ENCODE measurements at places on chromosomes 3 and 15.
A peak's percentile ranks its signal among the peaks of the same experiment; 100 is the strongest.

DNA sequence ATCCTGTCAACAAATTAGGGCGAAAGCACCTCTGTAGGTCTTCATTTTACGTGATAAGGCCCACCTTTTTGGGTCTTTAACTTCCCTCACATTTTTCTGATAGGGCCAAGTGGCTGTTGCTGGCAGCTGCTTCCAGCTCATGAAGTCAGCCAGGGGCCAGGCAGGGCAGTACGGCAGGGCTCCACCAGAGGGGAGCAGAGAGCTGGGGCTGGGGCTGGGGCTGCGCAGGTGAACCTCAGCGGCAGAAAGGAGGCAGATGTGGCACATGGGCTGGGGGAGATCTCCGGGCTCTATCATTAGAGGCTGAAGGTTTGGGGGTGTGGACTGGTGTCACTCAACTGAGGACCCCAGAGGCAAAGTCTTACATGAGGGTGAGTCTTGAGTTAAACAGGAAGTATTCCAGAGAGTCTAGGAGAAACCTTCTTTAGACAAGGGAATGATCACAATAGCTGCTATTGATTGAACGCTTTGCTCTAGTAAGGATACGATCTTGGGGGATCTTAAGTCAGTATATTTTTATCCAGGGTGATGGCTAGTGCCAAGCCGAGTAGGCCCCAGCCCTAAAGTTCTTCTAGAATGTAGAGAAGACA, 62.8 kb upstream of the MEX3B start:
- no peak for DNase-seq

- no peak for DNase-seq
These were observed 44.3 kb downstream of the RAB6B start for GRCh38 chr3:133851266-133851906.

DNA sequence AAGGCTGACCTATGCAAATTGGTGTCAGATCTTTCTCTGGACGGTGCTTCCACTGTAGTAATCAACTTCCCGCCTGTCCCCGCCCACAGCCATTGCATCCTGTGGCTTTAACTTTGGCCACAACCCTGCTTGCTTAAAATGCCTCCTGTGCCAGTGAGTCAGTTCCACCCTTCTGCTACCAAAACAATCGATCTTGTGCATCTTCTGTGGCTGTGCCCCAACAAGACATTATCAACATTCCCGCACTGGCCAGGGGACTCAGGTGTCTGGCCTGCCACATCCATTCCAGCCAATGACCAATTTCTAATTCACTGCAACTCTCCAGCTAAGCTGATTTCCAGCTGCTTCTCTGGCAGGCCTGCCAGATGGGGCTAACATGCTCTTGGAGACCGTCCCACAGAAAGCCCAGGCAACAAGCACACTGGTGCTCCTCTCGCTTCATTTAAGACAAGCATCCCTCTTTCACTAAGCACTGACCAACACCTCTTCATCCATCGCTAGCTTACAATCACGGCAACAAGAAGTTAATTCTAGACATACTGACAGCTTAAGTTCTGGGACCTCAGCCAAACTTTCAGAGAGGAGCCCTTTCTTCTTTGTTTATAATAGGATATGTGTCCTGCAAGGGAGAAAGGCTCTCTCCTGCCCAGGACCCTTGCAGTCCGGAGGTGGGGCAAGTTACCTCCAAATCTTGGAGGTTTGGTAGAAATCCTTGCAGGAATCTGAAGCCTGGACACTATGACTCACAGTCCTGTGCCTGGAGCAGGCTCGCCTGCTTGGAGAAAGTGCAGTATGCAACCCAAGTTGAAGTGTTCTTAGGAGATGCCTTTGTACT, 6.7 kb downstream of the CA12 start:
- peak; percentile 66 for DNase-seq

DNA sequence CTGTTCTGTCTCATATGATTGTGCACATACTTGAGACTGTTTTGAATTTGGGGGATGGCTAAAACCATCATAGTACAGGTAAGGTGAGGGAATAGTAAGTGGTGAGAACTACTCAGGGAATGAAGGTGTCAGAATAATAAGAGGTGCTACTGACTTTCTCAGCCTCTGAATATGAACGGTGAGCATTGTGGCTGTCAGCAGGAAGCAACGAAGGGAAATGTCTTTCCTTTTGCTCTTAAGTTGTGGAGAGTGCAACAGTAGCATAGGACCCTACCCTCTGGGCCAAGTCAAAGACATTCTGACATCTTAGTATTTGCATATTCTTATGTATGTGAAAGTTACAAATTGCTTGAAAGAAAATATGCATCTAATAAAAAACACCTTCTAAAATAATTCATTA, 5.1 kb downstream of the CCR5 start:
- DNase-seq, result no peak

DNA sequence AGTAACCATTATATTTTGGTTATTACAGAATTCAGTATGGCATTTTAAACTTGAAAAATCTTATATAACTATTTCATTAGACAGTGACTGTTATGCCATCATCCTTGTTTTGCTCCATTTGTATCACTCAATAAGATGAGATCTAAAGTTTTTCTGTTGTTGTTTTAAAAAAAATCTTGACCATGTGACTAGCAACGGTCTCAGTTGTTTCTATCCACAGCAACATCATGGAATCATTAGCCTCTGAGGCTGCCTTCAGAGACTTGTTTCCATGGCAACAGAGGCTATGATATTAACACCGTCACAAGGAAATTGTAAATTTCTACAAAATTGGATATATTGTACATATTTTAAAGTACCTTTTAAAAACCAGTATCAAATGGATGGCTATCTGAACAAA, 129.8 kb downstream of the DLG1 start:
- no peak for DNase-seq

DNA sequence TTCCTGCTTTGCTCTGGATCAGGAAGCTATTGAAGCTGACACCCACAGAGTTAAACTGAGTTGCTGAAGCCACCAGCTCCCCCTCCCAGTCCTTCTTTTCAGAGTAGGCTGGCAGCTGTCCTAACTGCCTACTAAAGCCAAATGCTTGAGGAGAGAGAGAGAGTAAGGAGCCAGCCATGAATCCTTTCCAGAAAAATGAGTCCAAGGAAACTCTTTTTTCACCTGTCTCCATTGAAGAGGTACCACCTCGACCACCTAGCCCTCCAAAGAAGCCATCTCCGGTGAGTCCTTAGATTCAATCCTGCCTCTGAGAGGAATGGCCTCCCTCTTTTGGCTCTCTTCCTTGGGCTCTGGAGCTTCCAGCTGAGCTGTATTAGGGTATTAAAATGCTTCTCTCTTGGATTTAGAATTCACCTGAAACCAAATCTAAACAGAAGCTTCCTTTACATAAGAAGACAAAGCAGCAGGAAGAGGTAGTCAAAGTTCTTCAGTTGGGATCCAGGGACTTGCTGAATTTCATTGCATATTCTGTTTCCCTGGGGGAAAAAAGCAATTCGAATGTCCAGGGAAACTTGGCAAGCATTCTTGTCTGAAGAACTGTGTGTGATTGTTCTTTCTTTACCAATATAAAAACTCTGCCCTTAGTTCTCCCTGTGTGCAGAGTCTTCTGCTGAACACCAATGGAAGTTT, at the start of gene SLC15A2:
SLC15A2 (plus strand) TSS at position 101 of the 690 bp plus-strand sequence; CDS start at position 177, 76 bp downstream.
- DNase-seq, result no peak

DNA sequence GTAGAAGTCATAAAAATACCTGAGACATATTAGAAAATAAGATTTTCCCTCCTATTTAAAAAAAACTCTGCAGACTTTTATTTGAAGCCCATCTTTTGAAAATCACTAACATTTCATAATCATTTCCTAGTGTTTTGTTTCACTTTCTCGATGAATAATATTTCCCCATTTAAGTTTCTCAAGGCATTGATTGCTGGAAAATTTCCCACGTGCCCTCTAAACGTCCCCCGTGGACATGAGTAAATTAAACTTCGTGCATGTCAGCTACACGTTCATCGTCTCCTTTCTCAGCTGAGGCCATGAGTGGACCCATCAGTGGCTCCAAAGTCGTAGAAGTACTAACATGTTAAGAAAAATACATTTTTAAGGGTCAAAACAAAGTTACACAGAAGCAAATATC, 2.0 kb upstream of the TM2D3 start:
- DNase-seq, result no peak

DNA sequence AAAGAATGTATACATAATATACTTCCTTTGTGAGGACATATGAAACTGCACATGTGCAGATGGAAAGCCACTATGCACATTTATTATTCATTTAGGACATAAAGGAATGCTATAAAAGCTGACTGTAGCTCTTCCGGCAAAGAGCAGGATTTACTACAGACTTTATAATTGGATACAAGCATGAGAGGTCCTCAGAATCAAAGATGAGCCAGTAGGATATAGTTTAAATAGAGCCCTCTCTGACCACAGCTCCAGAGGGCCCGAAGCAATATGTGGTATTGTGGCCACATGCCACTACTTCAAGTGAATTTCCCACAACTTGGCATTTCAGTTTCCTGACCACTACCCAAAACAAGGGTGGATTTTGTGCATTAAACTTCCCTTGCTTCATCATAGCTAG, 140.9 kb downstream of the ATP8B4 start:
- no peak for DNase-seq

GRCh38 chr3:72114773-72115172, 329.8 kb upstream of the PROK2 start:
- no peak for DNase-seq

DNA sequence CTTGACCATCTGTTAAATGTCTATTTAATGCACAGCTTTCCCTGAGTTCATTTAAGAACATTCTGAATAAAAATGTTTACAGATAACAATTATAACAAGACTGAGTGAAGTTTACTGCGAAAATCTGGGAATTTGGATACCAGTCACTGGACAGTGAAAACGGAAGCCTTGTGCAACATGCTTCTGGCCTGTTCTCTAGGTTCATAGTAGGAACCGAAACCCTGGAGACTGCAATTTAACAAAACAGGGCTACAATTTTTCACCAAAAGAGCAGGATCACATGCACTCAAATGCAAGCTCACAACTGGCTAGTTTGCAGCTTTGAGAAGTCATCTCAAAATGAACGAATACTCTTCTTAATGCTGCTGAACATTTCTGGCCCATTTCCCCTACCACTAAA, 435.9 kb downstream of the NR2F2 start:
- no peak for DNase-seq

- DNase-seq, result no peak
These were observed 57.7 kb downstream of the DUT start for GRCh38 chr15:48388910-48389309.

GRCh38 chr3:38519000-38519399, 22.9 kb downstream of the EXOG start:
- no peak for DNase-seq

GRCh38 chr15:34059476-34059875, 20.5 kb upstream of the AVEN start:
- no peak for DNase-seq
